ENCODE measurements at places on chromosomes 5 and 9.

DNA sequence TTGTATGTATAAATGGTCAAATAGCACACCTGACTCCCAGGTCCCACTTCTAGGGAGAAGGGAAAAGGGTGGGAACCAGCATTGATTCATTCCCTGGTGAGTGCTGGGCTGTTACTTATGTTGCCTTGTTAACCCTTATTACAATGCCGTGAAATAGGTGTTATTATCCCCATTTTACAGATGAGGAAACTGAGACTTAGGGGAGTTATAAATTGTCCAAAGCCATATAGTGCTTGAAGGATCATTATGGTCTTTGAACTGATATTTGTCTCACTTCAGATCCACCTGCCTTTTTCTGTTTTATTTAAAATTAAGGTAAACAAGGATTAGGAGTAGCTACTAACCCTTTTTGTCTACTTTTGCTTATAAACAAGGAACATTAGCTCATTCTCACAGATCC, 16.5 kb downstream of the TMEM268 start:
- no peak for DNase-seq

GRCh38 chr9:117205806-117206205, 209.1 kb downstream of the ASTN2 start:
- DNase-seq: no peak

DNA sequence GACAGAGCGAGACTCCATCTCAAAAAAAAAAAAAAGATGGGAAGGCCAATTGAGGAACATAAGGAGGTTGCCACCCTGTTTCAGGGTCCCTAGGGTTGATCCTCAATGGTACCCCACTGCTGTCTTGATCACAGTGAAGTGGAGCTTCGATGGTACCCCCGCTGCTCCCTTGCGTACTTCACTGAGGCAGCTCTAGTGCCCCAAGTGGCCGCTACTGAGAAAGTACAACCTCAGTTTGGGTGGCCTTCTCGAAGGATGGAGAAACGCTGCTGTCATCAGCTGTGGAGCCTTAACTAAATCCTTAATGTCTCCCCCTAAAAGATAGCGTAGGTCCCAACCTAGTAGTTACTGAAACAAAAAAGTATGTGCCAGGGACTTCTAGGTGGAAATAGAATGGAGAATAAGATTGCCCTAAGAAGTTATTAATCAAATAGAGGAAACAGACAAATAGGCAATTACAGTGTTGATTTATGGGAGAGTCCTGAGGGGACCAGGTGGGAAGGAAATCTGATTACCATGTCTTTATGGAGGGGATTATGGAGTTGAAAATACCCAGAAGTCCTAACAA, 6.3 kb downstream of the TESK1 start:
- DNase-seq: peak; percentile 42

DNA sequence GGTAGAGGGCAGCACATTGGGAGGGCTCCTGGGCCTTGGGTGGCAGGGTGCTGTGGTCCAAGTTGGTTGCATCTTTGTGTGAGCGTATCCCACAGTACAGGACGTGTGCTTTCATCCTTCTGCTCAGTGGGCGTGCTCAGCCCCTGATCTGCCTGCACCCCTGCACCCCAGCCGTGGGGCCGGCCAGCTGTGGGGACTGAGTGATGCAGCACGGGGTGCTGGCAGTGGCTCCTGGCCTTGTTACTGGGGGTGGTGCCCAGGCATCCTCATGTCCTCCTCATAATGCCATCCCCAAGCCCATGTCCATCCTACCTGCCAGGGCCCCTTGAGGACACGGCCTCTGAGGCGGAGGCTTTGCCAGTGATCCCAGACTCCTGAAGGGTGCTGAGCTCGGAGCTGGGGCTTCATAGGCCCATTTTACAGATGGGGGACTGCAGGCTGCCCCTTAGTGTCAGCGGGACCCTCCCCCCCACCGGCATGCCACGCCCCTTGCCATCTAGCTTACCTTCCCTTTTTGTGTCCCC, 100.7 kb downstream of the PHF2 start:
- no peak for DNase-seq

- no peak for DNase-seq
Observed at GRCh38 chr5:110104726-110105669, 415.3 kb downstream of the MAN2A1 start.

DNA sequence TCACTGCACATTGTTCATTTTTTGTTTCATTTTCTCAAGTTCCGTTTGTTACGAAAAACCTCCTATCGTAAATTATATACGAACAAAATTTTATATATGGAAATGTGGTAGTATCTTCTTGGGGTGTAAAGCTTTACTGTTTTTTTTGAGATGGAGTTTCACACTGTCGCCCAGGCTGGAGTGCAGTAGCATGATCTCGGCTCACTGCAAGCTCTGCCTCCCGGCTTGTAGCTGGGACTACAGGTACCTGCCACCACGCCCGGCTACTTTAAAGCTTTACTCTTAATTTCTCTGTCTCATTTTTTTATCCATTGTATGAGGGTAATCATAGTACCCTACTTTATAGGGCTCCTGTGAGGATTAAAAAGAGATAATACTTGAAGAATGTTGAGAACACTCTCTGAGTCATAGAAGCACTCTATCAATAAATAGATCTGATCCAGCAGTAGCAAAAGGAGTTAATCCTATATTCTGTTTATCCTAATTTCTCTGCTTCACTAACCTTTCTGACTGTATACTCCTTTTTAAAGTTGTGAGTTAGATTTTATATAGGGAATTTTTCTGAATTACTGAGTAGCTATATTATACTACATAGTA, 5.6 kb upstream of the LRRC70 start:
- no peak for DNase-seq

GRCh38 chr5:15522187-15522520, 22.2 kb downstream of the FBXL7 start:
- DNase-seq: no peak

DNA sequence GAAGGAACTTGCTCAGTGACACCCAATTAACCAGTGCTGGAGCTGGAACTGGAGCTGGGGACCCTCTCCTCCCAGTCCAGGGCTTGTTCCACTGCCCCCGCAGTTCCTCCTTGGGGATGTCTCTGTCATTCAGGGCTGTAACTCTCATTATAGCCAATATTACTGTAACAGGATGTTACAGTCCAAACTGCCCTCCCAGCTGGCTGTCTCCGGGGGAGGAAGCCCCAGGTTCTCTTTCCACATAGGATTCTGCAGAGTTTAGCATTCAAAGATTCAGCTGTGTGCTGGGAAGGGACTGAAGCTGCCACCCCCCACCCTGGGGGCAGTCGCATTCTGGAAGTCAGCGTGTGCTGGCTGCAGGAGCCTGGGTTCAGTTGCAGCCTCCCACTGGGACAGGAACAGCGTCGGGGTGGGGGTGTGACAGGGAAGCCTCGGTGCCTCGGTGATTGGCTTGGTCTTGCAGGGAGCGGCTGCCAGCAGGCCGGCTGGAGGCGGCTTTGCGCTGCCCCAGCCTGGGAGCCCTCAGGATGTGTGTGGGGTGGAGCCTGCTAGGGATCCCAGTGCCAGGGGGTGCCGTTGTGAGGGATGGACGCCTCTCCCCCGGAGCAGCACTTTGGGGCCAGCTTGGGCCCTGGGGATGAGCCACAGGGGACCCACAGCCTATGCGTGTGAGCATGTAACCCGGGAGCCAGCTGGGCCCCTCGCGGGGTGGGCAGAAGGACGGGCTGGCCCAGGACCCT, 101.1 kb downstream of the RGS3 start:
- no peak for DNase-seq

DNA sequence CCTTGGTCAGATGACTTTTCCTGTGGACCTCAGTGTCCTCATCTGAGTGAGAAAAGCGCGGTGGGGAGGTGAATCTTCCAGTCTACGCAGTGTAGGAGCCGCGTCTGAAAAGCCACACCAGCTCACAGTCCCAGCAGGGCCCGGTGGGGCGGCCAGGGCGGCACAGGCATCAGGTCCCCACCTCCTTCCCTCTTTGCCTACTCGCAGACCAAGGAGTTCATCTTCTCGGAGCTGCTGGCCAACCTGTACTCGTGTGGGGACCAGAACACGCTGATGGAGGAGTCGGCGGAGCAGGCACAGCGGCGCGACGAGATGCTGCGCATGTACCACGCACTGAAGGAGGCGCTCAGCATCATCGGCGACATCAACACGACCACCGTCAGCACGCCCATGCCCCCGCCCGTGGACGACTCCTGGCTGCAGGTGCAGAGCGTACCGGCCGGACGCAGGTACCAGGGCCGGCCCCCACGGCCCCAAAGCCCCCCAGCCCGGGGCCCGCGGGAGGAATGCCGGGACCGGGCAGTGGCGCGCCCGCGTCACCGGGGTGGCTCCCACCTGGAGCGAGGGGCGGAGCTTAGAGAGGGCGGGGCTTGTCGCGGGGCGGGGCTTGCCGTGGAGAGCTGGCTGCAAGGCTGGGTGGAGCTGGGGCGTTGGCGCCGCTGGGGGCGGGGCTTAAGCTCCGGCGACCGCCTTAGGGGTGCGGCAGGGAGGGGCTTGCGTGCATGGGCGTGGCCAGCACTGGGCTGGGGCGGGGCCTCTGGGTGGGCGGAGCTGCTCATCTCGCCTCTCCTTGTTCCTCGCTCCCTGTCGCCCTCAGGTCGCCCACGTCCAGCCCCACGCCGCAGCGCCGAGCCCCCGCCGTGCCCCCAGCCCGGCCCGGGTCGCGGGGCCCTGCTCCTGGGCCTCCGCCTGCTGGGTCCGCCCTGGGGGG, 25.6 kb downstream of the GOLGA2 start:
- peak; percentile 96 for DNase-seq

DNA sequence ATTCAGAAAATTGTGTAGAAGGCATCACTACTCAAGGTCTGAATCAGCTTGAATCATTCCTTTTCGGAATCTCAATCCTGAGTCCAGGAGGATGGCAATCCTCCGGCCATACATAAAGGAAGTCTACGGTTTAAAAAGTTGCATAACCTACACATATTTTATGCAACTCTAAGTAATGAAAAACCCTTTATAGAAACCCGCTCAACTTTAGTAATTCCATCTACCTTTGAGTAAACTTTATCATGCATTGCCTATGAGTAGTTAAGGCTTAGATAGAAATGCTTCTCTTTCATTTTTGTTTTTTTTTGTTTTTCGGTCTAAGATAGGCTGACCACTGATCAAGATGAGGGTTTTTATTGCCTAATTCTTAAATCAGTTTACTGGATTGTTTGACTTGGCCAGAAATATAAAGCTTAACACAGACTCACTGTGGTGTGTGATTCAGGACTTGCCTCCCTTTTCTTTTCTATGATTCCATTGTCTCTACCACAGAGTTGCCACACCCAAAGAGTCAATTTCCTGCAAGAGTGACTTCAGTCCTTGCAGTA, 85.0 kb downstream of the LURAP1L start:
- no peak for DNase-seq

- DNase-seq: no peak
Observed at GRCh38 chr9:132538071-132538470, 44.3 kb upstream of the BARHL1 start.

DNA sequence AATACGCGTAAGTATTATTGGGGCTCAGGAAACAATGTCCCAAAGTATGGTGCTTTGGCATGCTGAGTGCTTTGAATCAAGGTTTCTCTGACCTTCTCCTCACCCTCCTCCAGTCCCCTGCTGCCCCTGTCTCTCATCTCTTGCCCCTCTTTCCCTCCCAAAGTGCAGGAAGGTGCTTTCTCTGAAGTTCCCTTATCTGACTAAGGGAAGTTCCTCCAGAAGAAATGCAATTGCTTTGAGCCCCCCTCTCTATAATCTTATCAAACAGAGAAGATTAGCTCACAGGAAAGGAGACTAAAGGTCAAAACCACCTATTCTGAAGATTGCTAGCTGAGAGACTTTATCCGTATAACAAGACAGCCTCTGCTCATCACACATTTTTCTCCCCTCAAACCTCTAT, 288.1 kb downstream of the ARL15 start:
- no peak for DNase-seq

DNA sequence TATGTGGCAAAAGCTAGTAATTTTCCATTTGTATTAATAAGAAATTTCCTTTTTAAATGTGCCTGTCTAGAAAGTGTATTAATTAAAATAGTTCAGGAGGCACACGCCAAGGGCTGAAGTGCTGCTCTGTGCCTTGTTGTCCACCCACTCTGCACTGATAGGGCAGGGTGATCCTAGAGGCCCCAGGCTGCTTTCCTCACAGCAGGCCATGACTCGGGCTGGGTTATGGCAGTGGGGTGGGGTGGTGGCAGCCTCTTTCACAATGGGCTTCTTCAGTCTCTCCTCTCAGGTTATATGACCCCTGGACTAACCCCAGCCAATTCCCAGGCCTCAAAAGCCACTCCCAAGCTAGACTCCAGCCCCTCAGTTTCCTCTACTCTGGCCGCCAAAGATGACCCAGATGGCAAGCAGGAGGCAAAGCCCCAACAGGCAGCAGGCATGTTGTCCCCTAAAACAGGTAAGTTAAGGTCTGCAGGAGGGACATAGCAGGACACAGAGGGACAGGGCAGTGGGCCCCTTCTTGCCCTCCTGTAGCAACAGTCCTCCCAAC, 19.5 kb downstream of the CD74 start:
- DNase-seq: no peak

GRCh38 chr9:120261419-120261818, 318.5 kb downstream of the CDK5RAP2 start:
- DNase-seq: no peak

DNA sequence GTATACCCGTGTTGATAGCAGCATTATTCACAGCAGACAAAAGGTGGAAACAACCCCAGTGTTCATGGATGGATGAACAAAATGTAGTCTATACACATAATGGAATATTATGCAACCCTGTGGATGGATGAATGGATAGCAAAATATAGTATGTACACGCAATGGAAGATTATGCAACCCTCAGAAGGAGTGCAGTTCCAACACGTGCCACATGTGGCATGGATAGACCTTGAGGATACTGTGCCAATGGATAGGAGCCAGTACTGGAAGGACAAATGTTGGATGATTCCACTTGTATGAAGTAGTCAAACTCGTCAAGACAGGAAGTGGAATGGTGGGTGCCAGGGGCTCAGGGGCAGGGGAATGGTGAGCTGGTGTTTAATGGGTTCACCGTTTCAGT, 44.9 kb downstream of the PLEKHG4B start:
- DNase-seq: no peak

DNA sequence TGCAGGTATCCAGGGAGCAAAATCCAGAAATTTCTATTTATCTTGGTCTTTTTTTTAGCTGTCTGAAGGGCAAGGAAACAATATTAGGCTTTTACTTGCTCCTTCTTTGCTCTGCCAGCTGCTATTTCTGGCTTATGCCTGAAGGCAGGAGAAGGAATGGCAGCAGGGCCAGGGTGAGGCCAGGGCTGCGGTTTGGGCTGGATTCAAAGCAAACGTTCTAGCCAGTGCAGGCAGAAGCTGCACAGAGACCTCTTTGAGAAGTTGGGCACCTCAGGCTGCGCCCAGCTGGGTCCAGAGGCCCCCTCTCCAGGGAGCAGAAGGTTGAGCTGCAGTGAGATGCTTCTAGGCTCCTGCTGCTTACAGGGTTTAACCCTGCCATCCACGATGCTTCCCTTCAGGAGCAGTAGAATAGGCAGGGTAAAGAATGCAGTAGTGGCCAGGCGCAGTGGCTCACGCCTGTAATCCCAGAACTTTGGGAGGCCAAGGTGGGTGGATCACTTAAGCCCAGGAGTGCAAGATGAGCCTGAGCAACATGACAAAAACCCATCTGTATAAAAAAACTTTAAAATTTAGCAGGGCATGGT, 201.2 kb downstream of the ADCY2 start:
- no peak for DNase-seq

- no peak for DNase-seq
Observed at GRCh38 chr9:108812396-108813025, 43.3 kb downstream of the ACTL7B start.

Data from stimulated activated CD4-positive, alpha-beta T cell treated with anti-CD3 and anti-CD28 coated beads, Interleukin-4, amount 100 ng/mL, for 48 hours (primary cell).